ENCODE measurements at places on chromosomes 13 and 19.

DNA sequence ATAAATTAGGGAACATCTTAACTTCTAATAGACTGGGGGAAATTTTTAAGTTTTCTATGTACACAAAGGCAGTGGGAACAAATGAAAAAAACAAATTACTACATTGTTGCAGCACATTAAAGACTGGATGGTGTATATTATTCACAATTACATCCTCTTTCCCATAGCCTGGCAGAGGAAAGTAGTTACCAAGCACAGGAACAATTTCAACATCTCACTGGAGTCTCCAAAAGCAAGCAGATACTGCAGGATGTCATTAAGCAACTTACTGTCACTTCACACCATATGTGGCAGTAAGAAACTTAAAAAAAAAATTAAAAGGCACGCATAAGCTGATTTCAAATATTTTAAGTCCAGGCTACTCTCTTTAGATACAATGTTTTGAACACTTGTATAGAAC lies 6.4 kb upstream of the EFNB2 start:
- DNase-seq: no peak

- no peak for DNase-seq
Observed at GRCh38 chr13:78719367-78719766, 60.4 kb upstream of the OBI1 start.

GRCh38 chr19:4524808-4525562 lies 6.7 kb upstream of the PLIN4 start:
- DNase-seq: peak; percentile 58

DNA sequence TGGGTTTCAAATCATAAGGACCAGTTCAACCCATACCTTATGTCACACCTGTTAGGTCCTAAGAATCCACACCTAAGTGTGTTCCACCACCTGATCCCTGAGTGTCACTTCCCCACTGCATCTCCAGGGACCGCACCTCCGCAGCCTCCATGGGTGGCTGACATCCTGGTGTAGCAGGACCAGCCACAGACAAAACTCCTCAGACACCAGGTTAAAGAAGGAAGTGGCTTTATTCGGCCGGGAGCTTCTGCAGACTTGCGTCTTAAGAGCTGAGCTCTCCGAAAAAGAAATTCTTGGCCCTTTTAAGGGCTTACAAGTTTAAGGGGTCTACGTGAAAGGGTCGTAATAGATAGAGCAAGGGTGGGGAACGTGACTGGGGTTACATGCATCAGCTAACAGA lies 509.9 kb downstream of the MYO16 start:
- no peak for DNase-seq

Measured in stimulated activated CD4-positive, alpha-beta T cell treated with anti-CD3 and anti-CD28 coated beads, Interleukin-1b, Interleukin-23, amount 100 ng/mL, for 1 hour (primary cell).